A549 treated with DMSO at 1 μM for 4 hours (cell line): ENCODE measurements at places on chromosomes 7 and 10. TPM values are rescaled to one million over a fixed set of nuclear protein-coding genes. Genes with fewer than 3 reads are reported as not detected.

ST8SIA6 gene
- 0.09 to 0.19 TPM (median 0.13 TPM) in 5 replicates for total RNA-seq

VGF gene
- 7.8 to 23.5 TPM (median 15.1 TPM) in 5 replicates for total RNA-seq

TRPV5 gene
- total RNA-seq = not detected in 5 replicates

MKX gene
- not detected in 5 replicates for total RNA-seq

LRRC18 gene
- not detected in 5 replicates for total RNA-seq

PRSS37 gene
- not detected in 5 replicates for total RNA-seq

TAS2R41 gene
- total RNA-seq = not detected in 5 replicates

GATA3 gene
- total RNA-seq = 4.8 to 8.2 TPM (median 6.3 TPM) in 5 replicates

CALML5 gene
- total RNA-seq = not detected in 5 replicates
